ENCODE measurements at places on chromosomes 16 and 17. TPM values are rescaled to one million over a fixed set of nuclear protein-coding genes. Genes with fewer than 3 reads are reported as not detected.

ATP2A3 gene
- 98.3 TPM for total RNA-seq

CPHXL2 gene
- not detected for total RNA-seq

WWOX gene
- total RNA-seq, result 29.4 TPM

KRTAP1-1 gene
- total RNA-seq, result not detected

PRSS27 gene
- total RNA-seq, result 2.4 TPM

CYGB gene
- total RNA-seq, result not detected

FOXN1 gene
- total RNA-seq, result not detected

EPOP gene
- total RNA-seq, result 31.8 TPM

RFFL gene
- 22.9 TPM for total RNA-seq

HOXB1 gene
- total RNA-seq, result not detected

CA5A gene
- not detected for total RNA-seq

PLXDC1 gene
- 1.2 TPM for total RNA-seq

KCNG4 gene
- total RNA-seq, result not detected

GNGT2 gene
- total RNA-seq, result 27.7 TPM

CTCF gene
- total RNA-seq, result 51.0 TPM

PPP1R27 gene
- total RNA-seq, result not detected

CRHR1 gene
- not detected for total RNA-seq

ABCA6 gene
- not detected for total RNA-seq

AGRP gene
- not detected for total RNA-seq

CDRT15L2 gene
- not detected for total RNA-seq

SMIM5 gene
- 0.14 TPM for total RNA-seq

STH gene
- not detected for total RNA-seq

CCL17 gene
- 1.2 TPM for total RNA-seq

CASKIN1 gene
- 1.3 TPM for total RNA-seq

MMP15 gene
- 0.43 TPM for total RNA-seq

ITGA2B gene
- 1.6 TPM for total RNA-seq

KIF22 gene
- total RNA-seq, result 168 TPM

GALR2 gene
- 5.9 TPM for total RNA-seq

SP2 gene
- 19.8 TPM for total RNA-seq

NPIPA2 gene
- 1.8 TPM for total RNA-seq

GSDMA gene
- 0.98 TPM for total RNA-seq

RAB40B gene
- total RNA-seq, result 4.1 TPM

SEBOX gene
- total RNA-seq, result not detected

CYTH1 gene
- 130 TPM for total RNA-seq

ZG16 gene
- not detected for total RNA-seq

CFAP97D1 gene
- not detected for total RNA-seq

STXBP4 gene
- 7.2 TPM for total RNA-seq

TBC1D16 gene
- 10.4 TPM for total RNA-seq

AMDHD2 gene
- 20.9 TPM for total RNA-seq

PLA2G10 gene
- total RNA-seq, result not detected

CD68 gene
- 13.7 TPM for total RNA-seq

ABCC6 gene
- total RNA-seq, result 0.07 TPM

GJD3 gene
- not detected for total RNA-seq

TPSAB1 gene
- total RNA-seq, result not detected

MT1A gene
- total RNA-seq, result 1.1 TPM

KRTAP9-8 gene
- not detected for total RNA-seq

CDC27 gene
- 166 TPM for total RNA-seq
